CD8-positive, alpha-beta memory T cell (primary cell): ENCODE measurements at places on chromosomes 13 and 19. TPM values are rescaled to one million over a fixed set of nuclear protein-coding genes. Genes with fewer than 3 reads are reported as not detected.

- H3K4me3 ChIP-seq, result no peak overlapping the region
- no peaks in the 10 kb centered on the region for H3K4me1 ChIP-seq
- no peak overlapping the region for H3K27ac ChIP-seq
- DNase-seq, result no peak
- no peaks in the 10 kb centered on the region for H3K27me3 ChIP-seq
These were observed 226.2 kb downstream of the GGACT start for GRCh38 chr13:100362371-100362770.

GRCh38 chr19:14089662-14090508, 666 bp downstream of the SAMD1 start:
- H3K4me3 ChIP-seq, result no peak overlapping the region
- no peak overlapping the region for H3K27ac ChIP-seq
- DNase-seq, result peak; percentile 44
- peaks cover 14% of the 10 kb centered on the region for H3K4me1 ChIP-seq
- H3K36me3 ChIP-seq, result no peaks in the 10 kb centered on the region

- DNase-seq, result no peak
- H3K27me3 ChIP-seq, result no peaks in the 10 kb centered on the region
- H3K36me3 ChIP-seq, result no peaks in the 10 kb centered on the region
- H3K4me1 ChIP-seq, result no peaks in the 10 kb centered on the region
These were observed 638.2 kb upstream of the SPRY2 start for GRCh38 chr13:80979035-80979641.

GRCh38 chr13:112247471-112248405, 128.4 kb upstream of the SPACA7 start:
- no peak for DNase-seq
- no peaks in the 10 kb centered on the region for H3K36me3 ChIP-seq
- H3K4me1 ChIP-seq, result no peaks in the 10 kb centered on the region
- H3K27ac ChIP-seq, result no peak overlapping the region
- H3K4me3 ChIP-seq, result no peak overlapping the region
- no peaks in the 10 kb centered on the region for H3K27me3 ChIP-seq

PINLYP gene
- 13.8 TPM for total RNA-seq

ZNF610 gene
- 1.8 TPM for total RNA-seq

GRCh38 chr13:74889321-74889720, 592.6 kb downstream of the TBC1D4 start:
- no peaks in the 10 kb centered on the region for H3K4me1 ChIP-seq
- DNase-seq, result no peak

DNA sequence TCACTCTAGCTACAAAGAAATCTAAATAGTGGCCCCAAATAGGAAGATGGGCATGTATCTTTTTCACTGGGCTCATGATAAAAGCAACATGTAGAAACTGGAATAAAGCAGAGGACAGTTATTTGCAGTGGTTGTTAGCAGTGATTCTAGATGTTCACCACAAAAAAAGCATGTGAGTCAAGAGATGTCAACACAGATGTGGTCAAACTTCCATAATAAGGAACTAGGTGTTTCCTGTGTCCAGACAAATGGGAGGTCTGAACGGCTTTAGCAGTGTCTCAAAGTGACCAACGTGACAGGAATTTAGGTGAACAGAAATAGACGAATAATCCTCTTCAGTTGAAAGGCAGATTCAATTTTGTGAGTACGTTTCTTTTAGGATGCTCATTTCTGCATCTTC, 162.7 kb downstream of the TBC1D4 start:
- H3K36me3 ChIP-seq, result no peaks in the 10 kb centered on the region
- no peaks in the 10 kb centered on the region for H3K27me3 ChIP-seq
- peaks cover 30% of the 10 kb centered on the region for H3K4me1 ChIP-seq
- H3K4me3 ChIP-seq, result no peak overlapping the region
- no peak overlapping the region for H3K27ac ChIP-seq

DNA sequence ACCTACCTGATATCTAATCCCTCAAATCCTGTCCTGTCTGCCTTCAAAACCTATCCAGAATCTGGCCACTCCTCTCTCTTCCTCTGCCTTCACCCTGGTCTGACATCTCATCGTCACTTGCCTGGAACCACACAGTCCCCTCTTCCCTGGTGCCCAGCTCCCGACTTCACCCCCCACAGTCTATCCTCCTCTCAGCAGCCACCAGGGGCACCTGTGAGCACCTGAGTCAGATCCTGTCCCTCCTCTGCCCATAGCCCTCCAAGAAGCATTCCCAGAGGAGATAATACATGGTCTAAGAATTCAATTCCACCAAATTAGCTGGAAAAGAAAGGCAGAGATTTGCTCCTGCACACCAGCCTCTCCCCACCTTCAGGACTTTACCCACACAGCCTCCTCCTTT, 48.9 kb downstream of the ZNRF4 start:
- H3K36me3 ChIP-seq, result no peaks in the 10 kb centered on the region
- no peak overlapping the region for H3K4me3 ChIP-seq
- no peaks in the 10 kb centered on the region for H3K27me3 ChIP-seq
- DNase-seq, result no peak

- no peaks in the 10 kb centered on the region for H3K4me1 ChIP-seq
- no peak overlapping the region for H3K4me3 ChIP-seq
- no peak overlapping the region for H3K27ac ChIP-seq
- H3K27me3 ChIP-seq, result no peaks in the 10 kb centered on the region
These were observed 818.0 kb upstream of the SLC10A2 start for GRCh38 chr13:103884101-103884723.

DNA sequence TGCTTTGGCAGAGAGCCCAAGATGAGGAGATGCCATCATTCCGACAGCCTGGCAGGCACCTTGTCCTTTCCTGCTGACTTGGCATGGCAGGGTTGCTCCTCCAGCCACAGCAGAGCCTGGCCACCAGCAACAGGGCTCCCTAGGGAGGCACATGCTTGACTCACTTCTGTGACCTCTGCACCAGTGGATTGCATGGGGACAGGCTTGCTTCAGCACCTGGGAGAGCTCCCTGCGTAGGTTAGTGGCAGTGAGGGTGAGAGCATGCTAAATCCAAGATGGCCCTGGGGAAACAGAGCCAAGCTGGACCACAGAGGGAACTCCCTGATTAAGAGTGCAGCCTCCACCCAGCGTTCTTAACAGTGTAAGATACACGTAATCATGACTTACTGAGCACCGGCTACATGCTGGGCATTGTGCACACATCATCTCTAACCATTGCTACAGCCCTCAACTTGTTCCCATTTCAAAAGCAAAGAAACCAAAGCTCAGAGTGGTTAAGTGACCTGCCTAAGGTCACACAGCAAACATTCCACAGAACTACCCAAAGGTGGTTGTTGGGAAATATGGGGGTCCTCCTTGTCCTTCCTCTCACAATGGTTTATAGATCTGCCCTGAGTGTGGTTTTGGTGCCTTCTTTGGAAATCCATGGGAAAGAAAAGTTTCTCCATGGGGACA, 116.6 kb upstream of the UQCRFS1 start:
- no peak for DNase-seq
- no peak overlapping the region for H3K27ac ChIP-seq
- H3K4me3 ChIP-seq, result no peak overlapping the region
- no peaks in the 10 kb centered on the region for H3K27me3 ChIP-seq
- no peaks in the 10 kb centered on the region for H3K4me1 ChIP-seq

DNA sequence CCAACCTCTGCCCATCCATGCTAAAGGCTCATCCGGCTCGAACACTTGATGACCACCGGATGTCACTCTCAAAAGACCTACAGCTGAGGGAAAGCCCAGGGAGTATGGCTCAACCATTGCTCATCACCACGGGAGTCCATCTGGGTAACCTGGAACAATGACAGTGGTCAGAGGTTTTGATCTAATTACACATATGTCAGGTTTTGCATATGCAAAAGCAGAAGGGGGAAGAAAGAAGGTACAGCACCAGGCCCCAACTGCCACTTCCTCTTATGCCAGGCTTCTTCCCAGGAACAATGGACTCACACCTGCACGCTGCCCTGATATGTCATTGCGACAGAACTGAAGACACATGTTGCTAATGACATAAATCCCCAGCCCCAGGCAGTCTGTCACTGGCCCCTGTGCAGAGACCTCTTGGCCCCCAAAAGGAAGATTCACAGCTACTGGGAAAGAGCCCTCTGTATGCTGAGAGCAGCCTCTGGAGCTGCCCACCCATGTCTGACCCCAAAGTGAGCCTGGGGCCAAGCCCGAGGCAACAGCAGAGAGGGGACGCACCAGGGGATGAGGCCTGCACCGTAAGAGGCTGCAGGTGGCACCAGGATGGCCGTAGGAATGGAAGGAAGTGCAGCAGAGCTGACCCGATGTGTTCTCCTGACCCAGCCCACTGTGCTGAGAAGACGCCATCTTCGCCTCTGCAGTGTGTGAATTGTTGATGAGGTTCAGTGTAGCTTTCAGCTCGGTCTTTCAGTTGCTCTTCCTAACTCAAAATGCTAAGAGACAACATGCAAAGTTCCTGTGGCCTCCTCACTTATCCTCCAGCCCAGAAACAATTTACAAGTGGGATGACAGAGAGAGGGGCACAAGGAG, 26.3 kb downstream of the EPS15L1 start:
- H3K27ac ChIP-seq, result no peak overlapping the region
- DNase-seq, result no peak
- H3K4me1 ChIP-seq, result peaks cover 43% of the 10 kb centered on the region
- H3K4me3 ChIP-seq, result no peak overlapping the region

DNA sequence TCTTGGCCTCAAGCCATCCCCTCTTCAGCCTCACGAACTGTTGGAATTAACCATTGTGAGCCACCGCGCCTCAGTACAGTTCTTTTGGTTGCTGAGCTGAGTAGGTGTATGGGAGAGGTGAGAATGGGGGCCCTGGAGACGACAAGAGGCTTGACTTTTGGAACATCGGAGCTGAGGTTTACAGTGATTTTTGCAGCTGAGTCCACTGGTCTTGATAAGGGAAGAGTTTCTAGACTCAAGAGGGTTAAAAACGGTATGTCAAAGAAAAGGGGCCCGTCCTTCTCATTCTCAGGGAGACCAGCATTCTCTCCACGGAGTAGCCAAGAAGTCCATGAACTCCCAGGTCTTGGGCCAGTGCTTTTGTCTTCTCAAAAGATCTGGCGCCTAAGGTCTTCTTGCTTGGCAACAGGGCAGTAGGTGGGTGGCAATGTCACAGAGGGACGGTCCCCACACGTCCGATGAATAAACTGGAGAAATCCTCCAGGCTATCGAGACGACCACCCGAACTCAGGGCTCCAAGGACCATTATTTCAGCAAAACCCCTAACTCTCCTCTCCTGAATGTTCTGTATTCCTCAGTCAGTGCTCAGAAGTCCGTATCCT, 6.4 kb upstream of the QTRT1 start:
- peak overlapping the region; percentile 43 for H3K4me3 ChIP-seq
- H3K4me1 ChIP-seq, result peaks cover 6% of the 10 kb centered on the region
- no peak for DNase-seq
- peaks cover 16% of the 10 kb centered on the region for H3K36me3 ChIP-seq

PAF1 gene
- 44.6 TPM for total RNA-seq

DNA sequence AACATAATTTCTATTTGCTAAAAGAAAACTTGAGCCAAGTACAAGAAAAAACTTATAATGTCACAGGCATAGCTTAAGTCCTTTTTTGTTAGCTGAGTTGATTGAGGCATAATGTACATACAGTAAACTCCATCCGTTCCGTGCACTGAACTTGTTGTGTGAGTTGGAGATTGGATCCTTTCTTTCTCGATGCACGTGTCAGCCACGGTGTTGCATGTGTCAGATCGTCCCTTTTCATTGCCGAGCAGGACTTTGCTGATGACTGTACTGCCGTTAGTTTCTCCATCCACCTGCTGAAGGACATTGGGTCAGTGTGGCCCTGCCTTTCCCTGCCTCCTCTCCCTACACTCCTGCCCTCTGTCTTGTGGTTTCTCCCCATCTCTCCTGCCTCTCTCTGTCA, 34.4 kb downstream of the IGFL2 start:
- H3K36me3 ChIP-seq, result no peaks in the 10 kb centered on the region
- H3K4me3 ChIP-seq, result no peak overlapping the region
- DNase-seq, result no peak
- H3K27me3 ChIP-seq, result no peaks in the 10 kb centered on the region

ZSWIM4 gene
- total RNA-seq, result 4.4 TPM

GRCh38 chr13:49532593-49532992, 36.8 kb downstream of the PHF11 start:
- no peaks in the 10 kb centered on the region for H3K36me3 ChIP-seq
- H3K27me3 ChIP-seq, result no peaks in the 10 kb centered on the region
- no peak overlapping the region for H3K4me3 ChIP-seq
- H3K4me1 ChIP-seq, result no peaks in the 10 kb centered on the region

CYP4F3 gene
- 0.16 TPM for total RNA-seq

- DNase-seq, result no peak
- no peak overlapping the region for H3K4me3 ChIP-seq
- no peaks in the 10 kb centered on the region for H3K27me3 ChIP-seq
- peaks cover 48% of the 10 kb centered on the region for H3K4me1 ChIP-seq
- H3K27ac ChIP-seq, result no peak overlapping the region
- H3K36me3 ChIP-seq, result peaks cover 36% of the 10 kb centered on the region
These were observed 9.6 kb downstream of the GRAMD1A start for GRCh38 chr19:35009424-35010415.

DNA sequence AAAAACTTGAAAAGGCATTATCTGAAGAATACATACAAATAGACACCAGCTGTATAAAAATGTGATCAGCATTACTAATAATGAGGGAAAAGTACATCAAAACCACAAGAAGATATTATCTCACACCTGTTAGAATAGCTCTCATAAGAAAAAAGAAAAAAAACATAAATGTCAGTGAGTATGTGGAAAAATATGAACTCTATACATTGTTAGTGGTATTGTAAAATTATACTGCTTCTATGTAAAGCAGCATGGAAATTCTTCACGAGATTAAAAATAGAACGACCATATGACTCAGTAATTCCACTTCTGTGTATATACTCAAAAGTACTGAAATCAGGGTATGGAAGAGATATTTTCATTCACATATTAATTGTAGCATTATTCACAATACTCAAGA, 1146.4 kb downstream of the SLITRK5 start:
- no peaks in the 10 kb centered on the region for H3K27me3 ChIP-seq
- no peak overlapping the region for H3K27ac ChIP-seq
- no peaks in the 10 kb centered on the region for H3K36me3 ChIP-seq
- no peak overlapping the region for H3K4me3 ChIP-seq
- no peaks in the 10 kb centered on the region for H3K4me1 ChIP-seq

DNA sequence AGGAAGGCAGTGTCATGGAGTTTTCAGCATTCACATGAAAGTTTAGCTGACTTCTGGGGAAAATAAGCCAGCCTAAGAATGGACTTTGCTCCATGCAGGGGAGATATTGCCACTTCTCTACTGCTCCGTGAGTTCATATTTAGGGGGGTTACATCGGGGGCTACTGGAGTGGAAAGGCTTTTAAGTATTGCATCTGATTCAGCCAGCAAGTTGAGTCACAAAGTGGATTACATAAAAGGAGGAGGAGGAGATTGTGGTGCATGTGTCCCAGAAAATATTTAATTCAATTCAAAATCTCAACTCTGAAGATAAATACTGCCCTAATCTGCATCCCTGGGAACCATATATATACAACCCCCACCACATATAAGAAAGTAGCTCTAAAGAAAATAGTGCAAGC, 617.2 kb downstream of the DCT start:
- no peak overlapping the region for H3K27ac ChIP-seq
- no peak overlapping the region for H3K4me3 ChIP-seq
- H3K27me3 ChIP-seq, result no peaks in the 10 kb centered on the region
- H3K4me1 ChIP-seq, result no peaks in the 10 kb centered on the region
- no peaks in the 10 kb centered on the region for H3K36me3 ChIP-seq
- no peak for DNase-seq

PEAK3 gene
- total RNA-seq, result not detected

GRCh38 chr13:20847296-20847695, 55.2 kb downstream of the XPO4 start:
- H3K4me1 ChIP-seq, result no peaks in the 10 kb centered on the region
- no peaks in the 10 kb centered on the region for H3K27me3 ChIP-seq
- no peak overlapping the region for H3K4me3 ChIP-seq

PRKD2 gene
- total RNA-seq, result 61.6 TPM

- H3K4me3 ChIP-seq, result no peak overlapping the region
- no peak overlapping the region for H3K27ac ChIP-seq
- no peak for DNase-seq
- H3K27me3 ChIP-seq, result no peaks in the 10 kb centered on the region
- H3K36me3 ChIP-seq, result peaks cover 5% of the 10 kb centered on the region
These were observed 32.9 kb downstream of the ZNF701 start for GRCh38 chr19:52602941-52603340.
